ENCODE measurements at places on chromosomes 11 and 22. TPM values are rescaled to one million over a fixed set of nuclear protein-coding genes. Genes with fewer than 3 reads are reported as not detected.

DNA sequence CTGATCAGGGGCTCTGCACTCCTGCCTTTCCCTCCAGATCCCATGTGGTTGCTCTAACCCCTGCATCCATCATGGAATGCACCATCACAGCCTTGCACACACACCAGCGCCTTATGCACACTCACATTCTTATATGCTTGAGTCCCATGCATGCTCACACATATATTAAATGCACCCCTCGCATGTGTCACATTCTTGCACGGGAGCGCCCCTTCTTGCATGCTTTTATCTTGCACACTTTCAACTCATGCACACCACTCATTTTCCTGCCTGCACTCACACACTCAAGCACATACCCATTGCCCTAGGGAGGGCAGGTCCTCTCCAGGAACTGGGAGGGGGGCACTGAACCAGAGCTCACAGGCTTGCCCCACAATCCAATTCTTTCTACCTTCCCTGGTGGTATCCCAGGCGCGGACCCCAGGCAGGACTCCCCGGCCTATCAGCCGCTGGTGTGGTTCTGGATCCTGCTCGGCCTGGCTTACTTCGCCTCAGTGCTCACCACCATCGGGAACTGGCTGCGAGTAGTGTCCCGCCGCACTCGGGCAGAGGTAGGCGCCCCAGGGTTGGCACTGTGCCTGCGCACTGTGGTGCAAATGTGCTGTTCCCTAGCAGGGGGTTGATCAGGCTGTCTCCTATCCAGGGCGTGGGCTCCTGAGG lies 2.3 kb upstream of the CATSPERZ start:
- no peak for DNase-seq
- H3K27ac ChIP-seq, result no peak overlapping the region
- no peaks in the 10 kb centered on the region for H3K4me1 ChIP-seq
- H3K27me3 ChIP-seq, result peaks cover 80% of the 10 kb centered on the region
- no peak overlapping the region for H3K4me3 ChIP-seq

Gene FIBIN
- polyA plus RNA-seq, result 7.2 TPM

- no peak overlapping the region for H3K27ac ChIP-seq
- DNase-seq, result no peak
- no peaks in the 10 kb centered on the region for H3K36me3 ChIP-seq
- H3K27me3 ChIP-seq, result no peaks in the 10 kb centered on the region
- H3K4me1 ChIP-seq, result no peaks in the 10 kb centered on the region
Measured at GRCh38 chr22:45198463-45198795, 34.7 kb downstream of the NUP50 start.

Gene MRGPRE
- polyA plus RNA-seq, result 0.16 TPM

DNA sequence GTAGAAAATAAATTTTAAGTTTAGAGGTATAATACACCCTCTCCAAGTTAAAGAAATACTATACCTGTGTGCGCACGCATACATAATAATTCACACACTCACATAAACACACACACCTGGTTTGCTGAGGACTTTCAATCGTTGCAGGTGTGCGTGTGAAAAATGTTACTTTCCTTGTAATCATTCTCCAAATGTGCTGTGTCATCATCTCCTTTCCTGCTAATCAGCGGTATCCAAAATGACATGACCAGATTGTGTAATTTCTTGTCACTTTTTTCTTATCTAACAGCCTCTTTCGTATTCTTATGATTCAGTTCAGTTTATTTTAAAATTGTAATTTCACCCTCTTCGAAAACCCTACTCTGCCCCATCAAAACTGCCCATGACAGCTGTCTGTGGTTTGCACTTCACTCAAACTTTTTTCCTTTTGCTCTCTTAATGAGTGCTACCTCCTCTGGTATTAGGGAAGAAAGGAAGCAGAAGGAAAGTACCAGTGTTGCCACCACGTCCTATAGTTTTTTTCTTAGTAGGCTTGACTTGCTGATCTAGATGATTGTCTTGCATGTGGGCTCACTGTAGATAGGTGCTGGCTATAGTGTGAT lies 651.2 kb downstream of the CNTN5 start:
- no peaks in the 10 kb centered on the region for H3K4me1 ChIP-seq
- H3K27ac ChIP-seq, result no peak overlapping the region
- DNase-seq, result no peak
- no peaks in the 10 kb centered on the region for H3K36me3 ChIP-seq

DNA sequence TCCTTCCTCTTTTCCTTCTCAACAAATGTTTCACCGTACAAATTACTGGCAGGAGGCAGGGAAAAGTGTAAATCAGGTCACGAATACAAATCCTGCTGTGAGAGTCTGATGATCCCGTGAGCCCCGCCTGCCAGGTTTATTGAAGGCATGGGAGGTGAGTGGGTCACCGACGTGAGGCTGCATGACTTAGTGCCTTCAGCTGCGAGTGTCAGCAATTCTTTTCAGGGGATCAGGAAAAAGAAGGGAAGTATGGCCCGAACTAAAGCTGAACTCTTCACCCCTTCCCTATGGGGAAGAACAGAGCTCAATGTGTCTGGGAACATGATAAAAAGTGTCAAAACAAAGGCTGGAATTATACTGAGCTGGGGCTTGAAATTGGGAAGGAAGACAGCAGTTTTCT lies 166.2 kb downstream of the OPCML start:
- peaks cover 2% of the 10 kb centered on the region for H3K27me3 ChIP-seq
- H3K4me1 ChIP-seq, result no peaks in the 10 kb centered on the region

Gene RAG2
- not detected for polyA plus RNA-seq

- H3K27ac ChIP-seq, result no peak overlapping the region
- peaks cover 3% of the 10 kb centered on the region for H3K4me1 ChIP-seq
- DNase-seq, result no peak
- H3K4me3 ChIP-seq, result no peak overlapping the region
- H3K27me3 ChIP-seq, result no peaks in the 10 kb centered on the region
Measured at GRCh38 chr22:28188178-28188879, 269.3 kb upstream of the PITPNB start.

Gene GRAMD1B
- 2.1 TPM for polyA plus RNA-seq

GRCh38 chr11:79488286-79488685 lies 47.5 kb upstream of the TENM4 start:
- no peak overlapping the region for H3K4me3 ChIP-seq
- no peaks in the 10 kb centered on the region for H3K27me3 ChIP-seq
- no peak overlapping the region for H3K27ac ChIP-seq
- H3K36me3 ChIP-seq, result no peaks in the 10 kb centered on the region
- DNase-seq, result no peak

GRCh38 chr22:22930571-22931556 lies 43.2 kb downstream of the IGLL5 start:
- no peak for DNase-seq
- no peak overlapping the region for H3K4me3 ChIP-seq
- H3K27ac ChIP-seq, result no peak overlapping the region
- no peaks in the 10 kb centered on the region for H3K36me3 ChIP-seq
- peaks cover 6% of the 10 kb centered on the region for H3K4me1 ChIP-seq

- no peak overlapping the region for H3K4me3 ChIP-seq
- H3K27ac ChIP-seq, result no peak overlapping the region
- H3K36me3 ChIP-seq, result peaks cover 14% of the 10 kb centered on the region
- H3K4me1 ChIP-seq, result no peaks in the 10 kb centered on the region
- DNase-seq, result no peak
- H3K27me3 ChIP-seq, result no peaks in the 10 kb centered on the region
Measured at GRCh38 chr11:70205049-70205725, 2.1 kb downstream of the FADD start.

- H3K27me3 ChIP-seq, result no peaks in the 10 kb centered on the region
- peak overlapping the region; percentile 92 for H3K27ac ChIP-seq
- H3K4me1 ChIP-seq, result no peaks in the 10 kb centered on the region
- H3K36me3 ChIP-seq, result peaks cover 31% of the 10 kb centered on the region
- no peak overlapping the region for H3K4me3 ChIP-seq
Measured at GRCh38 chr11:128469220-128469619, 118.1 kb downstream of the ETS1 start.

DNA sequence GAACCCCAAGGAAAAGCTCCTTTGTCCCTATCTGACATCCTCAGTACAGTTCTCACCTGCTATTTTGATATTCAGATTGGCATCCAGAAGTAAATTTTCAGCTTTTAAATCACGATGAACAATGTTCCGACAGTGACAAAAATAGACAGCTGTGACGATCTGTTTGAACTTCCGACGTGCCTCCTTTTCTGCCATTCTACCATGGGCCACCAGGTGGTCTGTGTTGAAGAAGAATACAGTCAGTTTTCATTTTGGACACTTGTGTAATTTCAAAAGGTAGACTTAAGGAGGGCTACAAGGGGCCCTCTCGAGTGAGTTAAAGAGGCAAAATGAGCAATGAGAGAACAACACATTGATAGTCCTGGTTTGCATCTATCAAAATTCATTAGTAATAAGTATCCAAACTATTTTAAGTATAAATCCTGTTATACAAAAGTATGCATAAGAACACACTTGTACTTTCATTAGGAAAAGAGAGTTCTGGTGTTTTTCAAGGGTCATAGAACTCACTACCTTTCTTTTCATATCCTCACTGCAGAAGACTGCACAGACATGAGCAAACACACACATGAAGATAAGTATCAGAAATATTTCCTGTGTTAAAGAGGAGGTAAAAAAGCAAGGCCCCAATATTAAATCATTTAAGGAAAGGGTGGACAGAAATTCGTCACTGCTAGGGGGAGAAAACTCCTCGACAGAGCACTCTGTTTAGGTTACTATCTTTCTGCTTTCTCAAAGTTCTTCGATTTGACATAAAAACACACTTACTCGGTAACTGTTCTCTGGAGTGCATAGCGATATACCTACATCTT lies 89.9 kb upstream of the APOA1 start:
- no peaks in the 10 kb centered on the region for H3K27me3 ChIP-seq
- no peak overlapping the region for H3K4me3 ChIP-seq
- DNase-seq, result no peak
- H3K27ac ChIP-seq, result no peak overlapping the region
- H3K36me3 ChIP-seq, result no peaks in the 10 kb centered on the region

All from lung (tissue), 17 donors.